ENCODE measurements at places on chromosomes 6 and 20.
A peak's percentile ranks its signal among the peaks of the same experiment; 100 is the strongest.

GRCh38 chr6:36949636-36950035 is 4.9 kb upstream of the PI16 start:
- DNase-seq, result no peak

GRCh38 chr20:48574383-48574782 is 253.4 kb downstream of the PREX1 start:
- DNase-seq, result no peak

GRCh38 chr20:560680-561079 is 17.1 kb upstream of the CSNK2A1 start:
- no peak for DNase-seq

GRCh38 chr20:2285193-2285592 is 10.6 kb upstream of the TGM3 start:
- DNase-seq, result no peak

- no peak for DNase-seq
Observed at GRCh38 chr6:11975353-11975977, 36.6 kb upstream of the HIVEP1 start.

- DNase-seq, result peak; percentile 36
Observed at GRCh38 chr6:87393026-87393622, 14.6 kb upstream of the CFAP206 start.

All from activated naive CD4-positive, alpha-beta T cell treated with Interleukin-2 at 50 U/mL for 16 hours (primary cell).